Stimulated activated CD8-positive, alpha-beta memory T cell treated with anti-CD3 and anti-CD28 coated beads, Interleukin-4, amount 100 ng/mL, for 24 hours (primary cell): ENCODE measurements at places on chromosomes 5 and 9.
A peak's percentile ranks its signal among the peaks of the same experiment; 100 is the strongest.

DNA sequence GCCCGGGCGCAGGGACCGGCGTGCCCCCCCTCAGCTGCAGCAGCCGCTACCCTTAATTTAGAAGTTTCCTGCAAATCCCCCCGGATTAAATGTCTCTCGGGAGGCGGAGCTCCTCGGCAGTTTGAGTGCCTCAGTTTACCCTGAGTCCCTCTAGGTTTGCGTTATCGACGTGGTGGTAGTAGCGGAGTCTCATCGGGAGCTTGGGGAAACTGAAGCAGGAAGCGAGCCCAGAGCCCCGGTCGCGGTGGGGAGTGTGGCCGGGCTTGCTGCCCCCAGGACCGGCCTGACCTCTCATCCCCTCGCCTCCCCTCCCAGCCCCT lies 529 bp upstream of the TPM2 start:
- no peak for DNase-seq

DNA sequence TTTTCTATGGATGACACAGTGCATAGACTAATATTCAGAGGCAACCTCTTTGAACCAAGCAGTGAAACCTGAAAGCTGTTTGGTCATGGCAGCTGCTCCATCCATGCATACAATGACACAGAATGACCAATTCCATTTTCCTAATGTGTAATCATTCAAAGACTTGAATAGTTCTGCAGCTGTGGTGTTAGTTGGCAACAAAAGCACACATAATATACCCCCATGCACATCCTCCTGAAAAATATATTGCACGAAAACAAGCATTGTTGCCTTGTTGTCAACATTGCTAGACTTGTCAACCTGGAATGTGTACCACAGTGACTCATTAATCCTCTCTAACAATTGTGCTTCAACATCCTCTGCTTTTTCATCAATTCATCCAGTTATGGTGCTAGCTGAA lies 71.0 kb upstream of the SEMA6A start:
- no peak for DNase-seq

- no peak for DNase-seq
Observed at GRCh38 chr9:16268067-16268881, 602.2 kb downstream of the BNC2 start.

DNA sequence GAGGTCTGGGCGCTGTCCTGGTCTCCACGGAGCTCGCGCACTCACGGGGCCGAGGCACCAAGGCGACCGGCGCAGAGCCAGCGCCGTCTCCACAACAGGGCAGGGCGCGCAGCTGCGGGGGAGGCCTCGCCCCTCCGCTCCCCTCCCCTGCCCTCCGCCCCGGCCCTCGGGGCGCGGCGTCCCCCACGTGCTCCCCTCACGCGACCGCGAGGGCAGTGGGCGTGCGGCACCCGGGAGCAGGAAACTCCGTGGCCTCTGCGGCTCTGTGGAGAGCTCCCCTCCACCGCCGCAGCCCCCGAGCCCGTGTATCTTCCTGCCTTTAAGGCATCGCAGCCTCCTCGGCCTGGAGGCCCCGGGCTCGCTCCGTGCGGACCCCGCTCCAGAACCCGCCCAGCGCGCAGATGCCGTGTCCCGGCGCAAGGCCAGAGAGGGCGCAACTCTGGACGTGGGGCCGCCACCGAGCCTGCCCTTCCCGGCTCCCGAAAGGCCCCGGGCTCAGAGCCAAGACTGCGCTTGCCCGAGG lies 708 bp upstream of the TUBB4B start:
- peak; percentile 68 for DNase-seq

GRCh38 chr5:173968154-173968797 lies 20.7 kb upstream of the C5orf47 start:
- no peak for DNase-seq

- no peak for DNase-seq
Observed at GRCh38 chr5:65739162-65739561, 17.2 kb downstream of the NLN start.
